ENCODE measurements at places on chromosomes 3 and 15.

GRCh38 chr3:197368821-197369220 lies 70.4 kb upstream of the DLG1 start:
- DNase-seq, result no peak
- H3K4me1 ChIP-seq, result no peaks in the 10 kb centered on the region
- no peaks in the 10 kb centered on the region for H3K36me3 ChIP-seq
- H3K27ac ChIP-seq, result no peak overlapping the region
- H3K27me3 ChIP-seq, result peaks cover 5% of the 10 kb centered on the region

GRCh38 chr3:133042778-133043177 lies 4.6 kb downstream of the TMEM108 start:
- peaks cover 29% of the 10 kb centered on the region for H3K27me3 ChIP-seq
- H3K36me3 ChIP-seq, result no peaks in the 10 kb centered on the region
- no peak for DNase-seq
- no peak overlapping the region for H3K4me3 ChIP-seq
- no peak overlapping the region for H3K27ac ChIP-seq

- peaks cover 2% of the 10 kb centered on the region for H3K27me3 ChIP-seq
- H3K27ac ChIP-seq, result no peak overlapping the region
These were observed 371.4 kb downstream of the SOX2 start for GRCh38 chr3:182083112-182083511.

GRCh38 chr15:92807971-92808571 lies 92.1 kb upstream of the CHD2 start:
- H3K4me1 ChIP-seq, result peaks cover 30% of the 10 kb centered on the region
- H3K4me3 ChIP-seq, result peak overlapping the region; percentile 93
- H3K36me3 ChIP-seq, result no peaks in the 10 kb centered on the region
- H3K27me3 ChIP-seq, result no peaks in the 10 kb centered on the region

GRCh38 chr15:26838742-26839460 lies 28.0 kb upstream of the GABRA5 start:
- H3K27me3 ChIP-seq, result peaks cover 10% of the 10 kb centered on the region
- no peaks in the 10 kb centered on the region for H3K4me1 ChIP-seq
- H3K4me3 ChIP-seq, result no peak overlapping the region
- DNase-seq, result no peak
- H3K36me3 ChIP-seq, result peaks cover 15% of the 10 kb centered on the region
- no peak overlapping the region for H3K27ac ChIP-seq

DNA sequence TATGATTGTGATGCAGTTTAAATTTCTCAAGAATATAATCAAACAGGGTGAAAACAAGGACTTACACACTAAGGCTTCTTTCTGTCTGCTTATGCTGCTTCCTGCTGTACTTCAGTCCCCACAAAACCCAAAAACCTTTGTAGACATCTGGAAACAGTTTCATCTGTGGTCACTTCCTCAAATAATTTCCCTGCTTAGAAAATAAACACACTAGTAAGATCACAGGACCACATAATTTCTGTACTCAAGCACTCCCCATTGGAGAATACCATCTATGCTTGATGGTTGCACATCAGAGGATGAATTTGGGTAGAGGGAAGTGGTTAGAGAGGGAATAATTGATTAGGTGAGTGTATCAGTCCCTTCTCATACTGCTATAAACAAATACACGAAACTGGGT lies 266.2 kb downstream of the LSAMP start:
- H3K4me3 ChIP-seq, result no peak overlapping the region
- no peaks in the 10 kb centered on the region for H3K36me3 ChIP-seq
- no peak overlapping the region for H3K27ac ChIP-seq
- no peaks in the 10 kb centered on the region for H3K27me3 ChIP-seq
- no peak for DNase-seq
- H3K4me1 ChIP-seq, result no peaks in the 10 kb centered on the region

DNA sequence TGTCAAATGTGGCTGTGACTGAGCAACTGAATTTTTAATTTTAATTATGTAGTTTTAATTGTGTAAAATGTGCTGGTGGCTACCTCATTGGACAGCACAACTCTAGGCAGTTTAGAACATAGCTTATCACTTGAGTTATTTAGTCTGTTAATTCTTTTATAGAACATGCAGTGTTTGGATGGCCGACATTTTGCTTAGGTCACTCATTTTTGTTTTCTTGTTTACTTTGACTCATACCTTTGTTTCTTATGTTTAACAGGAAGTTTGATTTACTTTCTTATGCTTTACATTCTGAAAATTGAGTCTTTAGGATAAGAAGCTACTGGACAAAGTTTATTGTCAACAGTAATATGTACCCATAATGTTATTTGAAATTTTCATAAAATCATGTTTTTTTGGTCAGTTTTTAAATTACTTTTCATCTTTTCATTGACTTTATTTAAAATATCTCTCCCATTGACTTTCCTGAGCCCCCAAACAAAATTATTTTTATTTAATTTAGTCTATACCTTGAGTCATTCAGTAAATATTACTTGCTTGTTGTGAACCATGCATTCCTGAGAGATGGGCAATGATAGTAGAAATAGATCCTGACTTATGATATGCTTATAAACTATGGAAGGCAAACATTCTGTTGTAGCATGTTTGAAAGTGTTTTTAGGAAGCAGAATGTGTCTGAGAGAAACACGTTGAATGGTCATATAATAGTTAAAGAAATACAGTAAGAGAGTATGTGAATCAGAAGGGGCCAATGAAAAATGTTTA lies 60.6 kb downstream of the TCF12 start:
- H3K4me1 ChIP-seq, result peaks cover 56% of the 10 kb centered on the region
- H3K27me3 ChIP-seq, result no peaks in the 10 kb centered on the region
- no peak overlapping the region for H3K27ac ChIP-seq
- H3K4me3 ChIP-seq, result no peak overlapping the region

GRCh38 chr15:68469162-68470048 lies 37.4 kb upstream of the ITGA11 start:
- no peak overlapping the region for H3K27ac ChIP-seq
- no peaks in the 10 kb centered on the region for H3K36me3 ChIP-seq
- no peak overlapping the region for H3K4me3 ChIP-seq
- DNase-seq, result no peak

- no peak overlapping the region for H3K27ac ChIP-seq
- no peaks in the 10 kb centered on the region for H3K36me3 ChIP-seq
- no peaks in the 10 kb centered on the region for H3K27me3 ChIP-seq
- no peaks in the 10 kb centered on the region for H3K4me1 ChIP-seq
These were observed 101.9 kb downstream of the GRM7 start for GRCh38 chr3:6962801-6963200.

DNA sequence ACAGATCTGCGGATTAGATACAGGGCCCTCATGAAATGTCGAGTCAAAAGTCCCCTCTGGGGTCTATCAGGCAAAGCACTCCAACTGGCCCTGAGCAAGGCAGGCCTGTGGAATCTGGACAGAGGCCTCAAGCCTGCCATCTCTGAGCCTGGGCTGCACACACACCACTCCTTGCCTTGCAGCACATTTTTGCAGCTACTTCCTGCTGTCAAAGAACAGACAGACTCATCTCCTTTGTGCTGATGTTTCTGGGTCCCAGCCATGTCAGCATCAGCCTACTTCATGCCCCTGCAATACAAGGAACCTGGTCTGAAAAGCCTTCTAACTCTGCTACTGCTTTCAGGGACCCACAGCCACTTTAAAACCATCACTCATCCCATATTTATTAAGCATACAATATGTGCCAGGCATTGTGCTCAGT lies 60.6 kb upstream of the IL12A start:
- H3K27me3 ChIP-seq, result no peaks in the 10 kb centered on the region
- no peak for DNase-seq
- no peak overlapping the region for H3K27ac ChIP-seq
- H3K4me1 ChIP-seq, result no peaks in the 10 kb centered on the region
- H3K36me3 ChIP-seq, result peaks cover 3% of the 10 kb centered on the region
- H3K4me3 ChIP-seq, result no peak overlapping the region

DNA sequence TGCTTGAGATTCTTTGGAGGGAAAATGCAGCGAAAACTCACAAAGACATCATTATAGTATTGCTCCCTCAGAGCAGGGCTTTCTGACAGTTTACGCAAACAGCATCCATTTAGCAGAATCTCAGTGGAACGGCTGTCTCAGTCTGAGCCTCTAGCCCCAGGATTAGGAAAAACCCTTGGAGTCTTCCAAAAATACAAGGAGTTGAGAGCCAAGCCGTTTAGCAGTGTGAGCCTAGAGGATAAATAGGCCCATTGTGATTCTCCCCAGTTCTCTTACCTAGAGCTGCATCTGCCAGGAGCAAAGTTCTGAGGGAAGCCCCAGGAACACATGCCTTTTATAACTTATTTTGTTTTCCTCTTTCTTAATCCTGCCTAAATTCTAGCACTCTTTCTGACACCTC lies 359.6 kb downstream of the NTRK3 start:
- no peak overlapping the region for H3K27ac ChIP-seq
- no peaks in the 10 kb centered on the region for H3K4me1 ChIP-seq
- H3K27me3 ChIP-seq, result no peaks in the 10 kb centered on the region
- no peak overlapping the region for H3K4me3 ChIP-seq
- no peak for DNase-seq

GRCh38 chr3:6180171-6180570 lies 680.7 kb upstream of the GRM7 start:
- H3K27me3 ChIP-seq, result no peaks in the 10 kb centered on the region
- DNase-seq, result no peak
- H3K27ac ChIP-seq, result no peak overlapping the region
- no peaks in the 10 kb centered on the region for H3K4me1 ChIP-seq
- H3K4me3 ChIP-seq, result no peak overlapping the region

DNA sequence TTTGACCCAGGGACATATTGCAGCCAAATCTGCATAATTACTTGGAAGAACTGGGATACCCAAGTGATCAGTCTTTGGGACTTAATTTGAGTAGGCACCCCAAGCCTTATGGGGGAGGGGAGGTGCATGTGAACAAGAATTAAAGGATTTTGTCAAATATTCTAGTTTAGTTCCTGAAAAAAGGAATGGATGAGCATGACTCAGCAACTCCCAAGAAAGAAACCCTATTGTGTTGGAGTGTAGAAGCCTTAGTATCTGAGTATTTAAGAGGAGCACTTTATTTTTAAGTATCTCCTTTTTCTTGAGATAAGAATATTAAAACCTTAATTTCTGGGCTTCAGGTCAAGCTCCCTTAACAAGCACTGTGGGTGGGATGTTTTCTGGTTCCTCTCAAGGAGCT lies 222.4 kb downstream of the CD47 start:
- no peak overlapping the region for H3K4me3 ChIP-seq
- H3K27me3 ChIP-seq, result peaks cover 2% of the 10 kb centered on the region
- no peaks in the 10 kb centered on the region for H3K36me3 ChIP-seq
- no peaks in the 10 kb centered on the region for H3K4me1 ChIP-seq
- no peak overlapping the region for H3K27ac ChIP-seq
- no peak for DNase-seq

DNA sequence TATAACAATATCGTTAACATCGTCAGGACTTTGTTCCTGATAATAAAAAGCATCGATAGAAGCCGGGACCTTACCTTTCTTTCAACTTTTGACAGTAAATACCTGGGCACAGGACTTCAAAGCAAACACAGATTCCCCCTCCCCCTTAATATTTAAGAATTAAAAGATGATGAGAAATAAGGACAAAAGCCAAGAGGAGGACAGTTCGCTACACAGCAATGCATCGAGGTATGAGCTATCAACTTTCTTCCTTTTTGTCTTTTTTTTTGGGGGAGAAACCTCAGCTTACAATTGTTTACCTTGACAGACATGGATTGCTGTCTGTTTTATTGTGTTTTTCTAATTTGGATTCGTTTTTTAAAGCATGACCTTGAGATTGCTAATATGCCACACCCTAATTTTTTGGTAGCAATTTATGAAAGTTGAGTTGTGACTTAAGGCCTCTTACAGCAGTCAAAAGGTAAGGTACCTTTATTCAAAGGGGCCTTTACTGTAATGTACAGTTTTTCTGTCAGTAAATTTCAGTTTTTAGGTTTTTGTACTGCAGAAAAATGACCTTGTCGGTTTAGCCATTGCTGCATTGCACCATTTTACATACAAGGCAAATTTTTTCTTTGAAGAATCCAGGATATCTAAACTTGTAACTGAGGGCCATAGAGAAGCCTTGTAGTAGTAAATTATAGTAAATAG lies 1.1 kb downstream of the CHD2 start:
- no peaks in the 10 kb centered on the region for H3K27me3 ChIP-seq
- DNase-seq, result no peak
- H3K4me3 ChIP-seq, result peak overlapping the region; percentile 98
- H3K4me1 ChIP-seq, result peaks cover 48% of the 10 kb centered on the region
- H3K36me3 ChIP-seq, result peaks cover 64% of the 10 kb centered on the region

GRCh38 chr3:94171954-94172353 lies 109.1 kb downstream of the NSUN3 start:
- H3K4me1 ChIP-seq, result no peaks in the 10 kb centered on the region
- H3K27ac ChIP-seq, result no peak overlapping the region
- DNase-seq, result no peak
- no peaks in the 10 kb centered on the region for H3K36me3 ChIP-seq
- no peak overlapping the region for H3K4me3 ChIP-seq

- peaks cover 22% of the 10 kb centered on the region for H3K4me1 ChIP-seq
- H3K4me3 ChIP-seq, result peak within 1 kb of the TSS; percentile 75
- H3K36me3 ChIP-seq, result no peaks in the 10 kb centered on the region
- peak; percentile 27 for DNase-seq
- H3K27ac ChIP-seq, result no peak within 1 kb of the TSS
These were observed at the start of gene SV2B for GRCh38 chr15:91099995-91100813. Gene SV2B, plus strand, starts transcription at chr15:91100257. Its CDS starts 126,007 bp downstream, at chr15:91226264.

DNA sequence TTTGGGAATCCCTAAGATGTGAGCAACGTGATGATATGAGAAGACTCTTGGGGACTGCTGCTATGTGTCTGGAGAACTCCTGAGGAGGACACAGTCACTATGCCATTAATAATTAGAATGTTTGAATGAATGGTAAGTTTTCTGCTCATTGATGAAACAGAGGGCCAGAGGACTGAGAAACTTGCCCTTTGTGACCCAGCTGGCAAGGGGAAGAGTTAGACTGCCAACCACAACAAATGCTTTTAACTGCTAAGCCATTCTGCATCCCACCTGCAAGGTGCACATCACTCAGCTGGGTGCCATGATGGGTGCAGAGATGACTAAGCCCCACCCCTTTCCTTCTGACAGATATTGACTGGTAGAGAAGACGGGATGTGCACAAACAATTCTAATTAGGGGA lies 249.6 kb downstream of the THRB start:
- peaks cover 3% of the 10 kb centered on the region for H3K27me3 ChIP-seq
- no peaks in the 10 kb centered on the region for H3K4me1 ChIP-seq
- H3K36me3 ChIP-seq, result no peaks in the 10 kb centered on the region
- no peak overlapping the region for H3K4me3 ChIP-seq
- H3K27ac ChIP-seq, result no peak overlapping the region
- no peak for DNase-seq

- no peak overlapping the region for H3K4me3 ChIP-seq
- H3K4me1 ChIP-seq, result peaks cover 3% of the 10 kb centered on the region
- DNase-seq, result no peak
- H3K27me3 ChIP-seq, result no peaks in the 10 kb centered on the region
These were observed 57.0 kb downstream of the SUMF1 start for GRCh38 chr3:4409971-4410573.

DNA sequence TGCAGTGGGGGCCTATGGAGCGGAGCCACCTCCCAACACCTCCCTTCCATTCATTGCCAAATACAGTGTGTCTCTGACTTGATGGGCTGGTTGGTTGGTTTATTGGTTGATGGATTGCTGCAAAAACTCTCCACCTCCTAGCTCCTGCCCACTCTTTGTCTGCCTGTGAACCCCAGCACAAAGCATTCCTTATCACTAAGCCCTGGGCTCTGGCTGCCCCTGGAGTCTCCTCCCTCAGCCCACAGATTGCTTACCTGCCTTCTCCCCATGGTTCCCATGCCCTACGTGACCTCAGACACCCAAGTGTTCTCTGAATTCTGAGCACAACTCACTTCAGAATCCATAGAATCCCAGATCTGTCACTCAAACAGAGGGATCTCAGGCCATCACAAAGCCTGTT lies 139.1 kb upstream of the TPM1 start:
- H3K27ac ChIP-seq, result no peak overlapping the region
- peaks cover 2% of the 10 kb centered on the region for H3K27me3 ChIP-seq
- H3K4me1 ChIP-seq, result no peaks in the 10 kb centered on the region
- DNase-seq, result no peak
- no peaks in the 10 kb centered on the region for H3K36me3 ChIP-seq
- no peak overlapping the region for H3K4me3 ChIP-seq

All from naive thymus-derived CD8-positive, alpha-beta T cell (primary cell).